T-helper 2 cell treated with Interferon-gamma antibody and Interleukin-4, amounts not matched to agents 100 ng/mL and 5 ng/mL, for 36 hours (primary cell): ENCODE measurements at places on chromosomes 7 and 10. TPM values are rescaled to one million over a fixed set of nuclear protein-coding genes. Genes with fewer than 3 reads are reported as not detected.

PPP1R17 gene
- not detected in 2 replicates for total RNA-seq

ZNF488 gene
- total RNA-seq = 0.93 and 1.3 TPM in 2 replicates

DDC gene
- total RNA-seq = 0.55 TPM in 1 of 2 replicates, not detected in the other

PDGFA gene
- total RNA-seq = 1.0 and 1.6 TPM in 2 replicates

ARHGEF35 gene
- 3.6 and 3.9 TPM in 2 replicates for total RNA-seq

C7orf33 gene
- total RNA-seq = not detected in 2 replicates

IFIT2 gene
- 4.7 and 5.9 TPM in 2 replicates for total RNA-seq
